ENCODE measurements at places on chromosomes 6 and 20.

DNA sequence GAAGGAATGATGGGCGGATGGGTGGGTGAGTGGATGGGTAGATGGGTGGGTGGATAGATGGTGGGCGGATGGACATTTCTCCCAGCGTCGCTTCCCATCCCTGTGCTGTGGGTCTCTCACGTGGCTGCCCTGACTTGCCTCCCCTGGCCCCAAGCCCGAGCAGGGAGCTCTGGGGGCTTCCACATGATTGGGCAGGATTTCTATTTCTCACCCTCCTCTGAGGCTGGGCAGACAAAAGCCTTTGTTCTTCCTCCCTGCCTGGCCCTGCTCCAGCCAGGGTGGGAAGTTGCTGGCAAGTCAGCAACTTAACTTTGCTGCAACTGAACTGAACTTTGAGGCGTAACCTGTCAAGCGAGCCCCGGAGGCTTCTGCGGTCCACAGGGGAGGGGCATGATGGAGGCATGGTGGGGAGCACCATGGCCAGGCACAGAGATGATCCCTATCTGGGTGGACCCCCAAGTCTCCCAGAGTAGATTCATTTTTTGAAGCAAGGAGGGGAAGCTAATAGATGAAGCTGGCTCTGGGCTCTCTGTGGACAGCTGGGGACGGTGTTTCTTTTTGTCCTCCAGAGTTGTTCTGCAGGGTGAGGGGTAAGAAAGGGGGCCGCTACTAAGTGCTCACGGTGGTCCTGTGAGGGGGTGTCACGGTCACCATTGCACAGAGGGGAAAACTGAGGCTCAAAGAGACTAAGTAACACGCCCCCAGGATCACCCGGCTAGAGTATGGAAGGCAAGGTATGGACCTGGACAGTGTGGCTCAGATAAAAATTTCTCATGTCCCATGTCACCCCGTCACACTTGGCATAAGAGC, 140.1 kb downstream of the CEBPB start:
- no peak for DNase-seq

- no peak for DNase-seq
Measured at GRCh38 chr6:11130605-11131004, 19.1 kb upstream of the ERVFRD-1 start.

GRCh38 chr6:65191471-65191870, 515.6 kb downstream of the EYS start:
- no peak for DNase-seq

- peak; percentile 56 for DNase-seq
Measured at GRCh38 chr20:4949833-4950178, 51.5 kb downstream of the SLC23A2 start.

- DNase-seq = peak; percentile 12
Measured at GRCh38 chr20:19451923-19452295, 239.5 kb downstream of the SLC24A3 start.

GRCh38 chr6:53584726-53585125, 39.8 kb upstream of the GCLC start:
- no peak for DNase-seq

- peak; percentile 58 for DNase-seq
Measured at GRCh38 chr6:16690608-16691142, 70.6 kb downstream of the ATXN1 start.

DNA sequence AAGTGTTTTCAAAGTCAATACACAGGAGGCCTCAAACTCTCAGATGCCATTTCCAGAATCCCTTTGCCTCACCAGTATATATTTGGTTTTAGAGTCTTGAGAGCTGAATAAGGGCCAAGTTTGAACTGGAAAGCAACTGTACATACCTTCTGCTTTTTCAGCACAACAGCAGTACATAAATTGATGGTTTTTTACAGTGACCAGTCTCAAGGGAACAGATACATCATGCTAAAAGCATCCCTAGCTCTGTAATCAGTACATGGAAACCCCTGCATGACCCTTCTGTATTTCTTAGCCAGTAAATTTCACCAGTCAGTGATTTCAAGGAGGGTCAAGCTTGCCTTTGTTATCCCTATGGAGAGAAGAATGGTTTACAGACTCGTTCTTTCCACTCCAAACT, 40.6 kb upstream of the ECHDC1 start:
- DNase-seq = peak; percentile 16

GRCh38 chr6:2877960-2878359, 25.1 kb downstream of the SERPINB9 start:
- DNase-seq = no peak

GRCh38 chr6:137699031-137699683, 167.9 kb upstream of the TNFAIP3 start:
- no peak for DNase-seq

DNA sequence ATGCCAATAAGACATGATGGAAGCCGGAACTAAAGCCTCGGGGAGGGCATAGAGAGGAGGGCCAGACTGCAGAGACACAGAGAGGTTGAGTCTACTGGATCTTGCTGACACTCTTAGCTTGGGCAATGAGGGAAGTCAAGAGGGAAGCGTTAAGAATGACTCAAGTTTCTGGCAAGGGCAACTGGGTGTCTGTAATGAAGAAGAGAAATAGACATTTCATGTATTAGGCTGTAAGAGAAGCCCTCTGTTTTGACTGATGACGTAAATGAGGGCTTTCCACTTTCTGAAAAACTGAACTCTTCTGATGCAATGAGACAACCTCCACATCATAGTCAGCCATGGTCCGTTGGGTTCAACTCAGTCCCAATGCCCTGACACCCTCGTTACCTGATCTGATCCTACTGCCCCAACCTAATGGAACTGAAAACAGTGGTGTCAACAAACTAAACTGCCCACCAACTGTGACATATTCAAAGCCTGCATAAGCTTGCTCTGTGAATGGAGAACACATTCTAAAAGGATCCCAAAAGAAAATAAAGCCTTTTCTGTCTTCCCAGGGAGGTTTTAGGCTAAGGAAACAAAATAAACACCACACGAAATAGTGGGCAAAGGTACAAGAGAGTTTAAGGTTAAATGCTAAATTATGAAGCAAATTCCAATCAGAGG, 45.8 kb upstream of the PNRC1 start:
- DNase-seq = peak; percentile 89

GRCh38 chr6:108598305-108598863, 37.7 kb downstream of the FOXO3 start:
- peak; percentile 99 for DNase-seq

DNA sequence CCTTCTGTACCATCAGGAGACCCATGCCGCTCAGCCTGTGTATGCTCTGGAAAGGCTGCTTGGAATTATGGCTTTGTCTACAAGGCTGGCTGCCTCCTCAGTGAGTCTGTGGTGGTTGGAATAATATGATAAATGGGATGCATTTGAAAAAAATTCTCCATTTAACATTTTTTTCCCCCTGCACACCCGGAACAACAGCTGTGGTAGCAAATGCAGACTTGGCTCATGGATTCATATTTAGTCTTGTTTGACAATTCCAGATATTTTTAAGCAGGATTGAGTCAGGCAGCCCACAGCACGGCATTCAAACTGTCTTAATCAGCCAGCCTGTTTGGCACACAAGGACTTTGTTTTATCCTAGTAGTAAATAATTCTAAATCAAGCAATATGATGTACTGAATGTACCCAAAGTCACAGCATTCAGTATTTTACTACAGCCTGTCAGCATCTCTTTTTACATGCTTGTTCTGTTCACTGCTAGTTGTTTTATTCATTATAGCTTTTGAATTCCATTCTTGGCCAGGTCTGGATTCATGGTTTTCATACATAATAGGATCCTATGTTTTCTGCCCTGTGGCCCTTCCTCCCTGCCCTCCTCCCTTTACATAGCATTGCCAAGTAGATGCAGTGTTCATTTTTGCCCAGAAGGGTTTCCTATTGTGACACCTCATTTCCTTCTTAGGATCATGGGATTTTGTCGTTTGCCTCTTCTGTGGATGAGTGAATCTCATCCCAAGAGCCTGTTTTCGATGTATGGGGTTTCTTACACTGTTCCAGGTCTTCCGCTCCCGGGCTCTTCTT, 68.1 kb downstream of the LRRC1 start:
- peak; percentile 52 for DNase-seq

DNA sequence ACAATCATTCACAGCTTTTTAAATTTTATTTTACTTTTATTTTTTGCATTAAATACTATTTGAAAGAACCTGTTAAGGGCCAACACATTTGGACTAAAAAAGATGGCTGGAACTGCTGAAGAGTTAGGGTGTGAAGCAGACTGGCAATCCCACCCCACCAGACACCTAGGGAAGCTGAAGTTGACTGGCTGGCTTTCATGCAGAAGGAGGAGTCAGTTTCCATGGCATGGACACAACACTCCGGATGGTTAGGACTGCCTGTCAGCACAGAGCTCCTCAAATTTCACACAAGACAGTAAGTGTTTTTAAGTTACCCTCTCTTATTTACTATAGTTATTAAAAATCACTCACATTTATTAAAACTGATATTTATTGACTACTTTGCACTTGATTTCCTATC, at the start of gene ANKRD66:
ANKRD66 (plus strand) TSS at position 238 of the 400 bp plus-strand sequence. CDS start 5,016 bp downstream, outside the sequence.
- no peak for DNase-seq

GRCh38 chr6:18352842-18353241, 34.3 kb upstream of the RNF144B start:
- no peak for DNase-seq

- no peak for DNase-seq
Measured at GRCh38 chr6:128403618-128404444, 116.6 kb downstream of the PTPRK start.

- DNase-seq = no peak
Measured at GRCh38 chr20:17227669-17228623, 1.1 kb downstream of the PCSK2 start.

DNA sequence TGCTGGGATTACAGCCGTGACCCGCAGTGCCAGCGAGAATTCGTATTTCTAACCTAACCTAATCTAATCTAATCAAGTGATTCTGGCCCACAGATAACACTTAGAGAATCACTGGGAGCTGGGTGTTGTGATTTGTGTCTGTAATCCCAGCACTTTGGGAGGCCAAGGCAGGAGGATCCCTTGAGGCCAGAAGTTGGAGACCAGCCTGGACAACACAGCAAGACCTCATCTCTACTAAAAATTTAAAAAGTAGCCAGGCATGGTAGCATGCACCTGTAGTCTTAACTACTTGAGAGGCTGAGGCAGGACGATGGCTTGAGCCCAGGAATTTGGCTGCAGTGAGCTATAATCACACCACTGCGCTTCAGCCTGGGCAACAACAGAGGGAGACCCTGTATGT, 21.4 kb upstream of the NCOA3 start:
- no peak for DNase-seq

DNA sequence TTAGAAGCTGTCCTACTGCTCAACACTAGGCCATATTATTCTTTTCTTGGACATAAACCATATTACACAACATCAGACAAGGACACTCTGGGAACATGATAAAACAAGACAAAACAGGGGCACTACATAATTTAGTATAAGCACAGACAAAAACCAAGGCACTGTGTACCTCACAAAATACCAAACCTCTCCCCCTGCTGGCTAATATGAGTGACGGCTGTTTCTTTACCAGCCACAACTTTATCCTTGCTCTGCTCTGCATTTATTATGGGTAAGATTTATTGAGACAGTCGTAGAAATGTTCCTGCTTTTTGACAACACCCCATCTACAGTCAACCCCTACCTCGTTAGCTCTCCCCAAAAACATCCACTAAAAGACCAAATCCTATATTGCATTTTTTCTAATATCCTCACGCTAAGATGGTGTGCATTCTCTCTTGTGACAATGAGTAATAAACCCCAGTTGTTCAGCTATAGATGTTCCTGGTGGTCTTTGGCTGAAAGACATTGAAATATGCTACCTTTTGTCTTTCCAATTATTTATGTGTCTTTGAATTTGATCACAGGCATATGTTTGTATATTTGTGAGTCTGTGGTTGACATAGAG, 23.8 kb upstream of the POLR1H start:
- DNase-seq = peak; percentile 27

- DNase-seq = peak; percentile 54
Measured at GRCh38 chr20:51385646-51386530, 156.6 kb downstream of the NFATC2 start.

DNA sequence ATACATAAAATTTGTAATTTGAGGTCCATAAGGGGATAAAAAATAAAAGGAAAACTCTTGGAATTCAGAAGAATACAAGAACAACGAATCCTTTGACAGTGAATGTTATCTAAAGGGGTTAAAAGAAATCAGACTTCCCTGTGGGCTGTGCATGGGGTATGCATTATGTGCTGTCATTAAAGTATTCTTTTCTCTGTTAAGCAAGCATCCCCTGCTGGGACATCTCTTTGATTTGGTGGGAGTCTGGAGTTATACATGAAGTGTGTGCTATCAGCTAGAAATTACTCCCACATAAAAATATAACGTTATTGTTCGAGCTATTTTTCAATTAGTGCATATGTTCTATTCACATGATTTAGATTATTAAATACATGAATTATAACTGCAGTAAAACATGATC, 195.2 kb downstream of the CENPW start:
- no peak for DNase-seq

- DNase-seq = no peak
Measured at GRCh38 chr20:58712151-58712791, 19.7 kb downstream of the NPEPL1 start.

- DNase-seq = no peak
Measured at GRCh38 chr6:79634491-79635231, 3.5 kb downstream of the SH3BGRL2 start.

DNA sequence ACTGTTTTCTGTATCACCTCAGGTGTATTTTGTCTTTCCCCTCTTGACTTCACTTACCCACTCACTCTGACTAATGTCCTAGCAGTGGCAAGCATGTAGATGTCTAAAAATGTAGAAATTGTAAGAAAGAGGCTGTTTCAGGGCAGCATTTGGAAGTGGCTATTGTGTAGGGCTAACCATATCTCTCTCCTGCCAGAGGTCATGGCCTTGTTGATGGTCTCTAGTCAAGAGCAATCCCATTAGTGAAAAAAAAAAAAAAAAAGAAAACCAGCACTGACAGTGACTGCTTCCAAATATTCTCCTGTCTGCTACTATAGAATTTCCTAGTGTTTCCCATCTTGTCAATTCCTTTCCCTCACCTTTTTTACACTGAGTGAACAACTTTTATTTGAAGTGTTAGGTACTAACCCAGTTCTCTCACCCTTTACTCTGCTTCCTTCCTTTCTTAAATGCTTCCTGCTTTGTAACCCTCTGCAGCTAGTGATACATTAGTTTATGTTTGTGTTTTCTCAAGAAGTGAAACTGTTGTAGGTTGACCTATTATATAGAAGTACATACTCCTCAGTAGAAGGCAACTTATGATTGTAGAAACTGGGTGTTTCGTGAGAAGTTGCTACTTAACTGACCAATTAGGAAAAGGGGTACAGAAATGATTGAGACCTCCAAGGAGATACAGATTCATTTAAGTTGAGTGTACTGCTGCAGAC, 174.1 kb upstream of the PTPRK start:
- no peak for DNase-seq

- no peak for DNase-seq
Measured at GRCh38 chr20:34710568-34710839, 6.4 kb downstream of the TP53INP2 start.

- DNase-seq = no peak
Measured at GRCh38 chr20:8663424-8663823, 405.5 kb upstream of the PLCB4 start.
